ENCODE measurements at places on chromosomes 7 and 10.

DNA sequence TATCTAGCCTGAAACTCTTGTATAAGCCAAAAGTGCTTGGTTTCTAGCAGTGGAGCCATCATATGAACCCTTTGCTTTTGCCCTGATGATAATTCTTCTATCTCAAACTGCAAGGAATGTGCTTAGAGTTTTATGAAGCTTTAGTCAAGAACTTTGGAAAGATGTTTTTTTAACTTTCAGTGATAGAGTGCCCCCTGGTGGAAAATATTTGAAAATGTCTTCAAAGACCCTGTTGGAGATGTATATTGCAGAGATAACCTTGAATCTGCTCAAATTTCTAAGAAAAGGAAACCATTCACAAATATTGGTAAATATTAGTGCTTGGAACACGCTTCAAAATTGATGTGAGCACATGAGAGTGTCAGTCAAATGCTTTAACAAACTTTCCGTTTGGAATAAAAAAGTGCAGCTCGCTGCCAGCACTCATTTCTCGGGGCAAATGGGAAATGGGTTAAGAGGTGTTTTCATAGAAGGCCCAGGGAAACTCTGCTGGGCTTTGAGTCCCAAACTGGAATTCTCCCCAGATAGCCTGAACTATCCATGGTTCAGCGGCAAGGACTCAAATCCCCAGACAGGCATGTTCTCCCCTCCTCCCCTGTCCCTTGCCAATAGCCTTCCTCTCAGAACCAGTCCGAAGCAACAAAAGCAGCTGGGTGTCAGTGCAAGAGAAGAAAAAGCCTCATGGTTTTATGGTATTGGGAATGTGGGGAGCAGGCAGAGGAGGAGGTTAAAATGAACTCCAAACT, 129.3 kb downstream of the MYOF start:
- no peak for DNase-seq

- DNase-seq, result no peak
These were observed 110.6 kb downstream of the KCNMA1 start for GRCh38 chr10:77526868-77527617.

DNA sequence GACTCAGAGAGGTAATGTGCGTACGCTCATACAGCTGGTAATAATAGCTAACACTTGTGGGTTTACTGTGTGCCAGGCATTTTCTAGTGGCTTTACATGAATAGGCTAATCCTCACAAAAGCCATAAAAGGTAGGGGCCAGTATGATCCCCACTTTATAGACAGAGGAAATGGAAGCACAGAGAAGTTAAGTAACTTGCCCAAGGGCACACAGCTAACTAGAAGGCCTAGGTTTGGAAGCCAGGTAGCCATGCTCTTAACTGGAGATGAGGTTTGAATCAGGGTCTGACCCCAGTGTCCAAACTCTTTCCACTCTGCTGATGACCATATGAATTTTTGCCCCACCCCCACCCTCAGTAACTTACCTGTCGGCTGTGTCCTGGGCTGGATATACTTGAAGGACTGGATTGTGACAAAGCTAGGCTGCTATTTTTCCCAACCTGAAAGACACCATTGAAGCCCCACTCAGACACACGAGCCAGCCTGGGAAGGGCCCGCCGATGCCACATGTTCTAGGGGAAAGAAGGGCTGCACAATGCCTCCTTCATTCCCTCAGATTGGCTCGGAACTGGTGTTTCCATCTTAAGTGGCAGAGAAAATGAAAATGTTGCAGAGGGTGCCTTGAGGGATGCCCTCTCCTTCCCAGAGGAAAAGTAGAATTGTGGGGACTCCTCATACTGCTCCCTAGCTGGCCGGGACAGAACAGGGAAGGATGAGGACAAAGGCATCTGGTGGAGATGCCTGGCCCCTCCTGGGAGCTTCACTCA, 29.1 kb upstream of the EFCAB10 start:
- no peak for DNase-seq

GRCh38 chr10:4894335-4894734, 68.3 kb downstream of the AKR1E2 start:
- DNase-seq, result no peak

DNA sequence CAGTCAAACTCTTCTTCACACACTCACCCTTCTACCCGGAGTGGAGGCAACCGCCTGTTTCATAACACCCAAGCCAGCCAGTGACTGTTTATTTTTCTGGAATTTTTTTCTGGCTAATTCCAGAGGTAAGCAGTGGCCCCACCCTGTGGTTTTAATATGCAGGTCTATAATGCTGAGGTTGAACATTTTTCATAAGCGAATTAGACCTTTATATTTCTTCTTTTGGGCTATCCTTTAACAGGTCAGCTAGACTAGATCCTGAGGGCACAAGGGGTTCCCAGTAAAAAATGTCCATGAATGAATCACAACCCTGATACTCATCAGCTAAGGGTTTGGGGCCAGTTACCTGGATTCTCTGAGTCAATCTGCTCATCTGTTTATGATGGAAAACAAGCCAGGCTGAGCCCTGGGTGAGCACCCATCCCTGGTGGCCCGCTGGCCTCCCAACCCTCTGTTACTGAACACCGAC, 76.2 kb downstream of the GRB10 start:
- DNase-seq, result no peak

DNA sequence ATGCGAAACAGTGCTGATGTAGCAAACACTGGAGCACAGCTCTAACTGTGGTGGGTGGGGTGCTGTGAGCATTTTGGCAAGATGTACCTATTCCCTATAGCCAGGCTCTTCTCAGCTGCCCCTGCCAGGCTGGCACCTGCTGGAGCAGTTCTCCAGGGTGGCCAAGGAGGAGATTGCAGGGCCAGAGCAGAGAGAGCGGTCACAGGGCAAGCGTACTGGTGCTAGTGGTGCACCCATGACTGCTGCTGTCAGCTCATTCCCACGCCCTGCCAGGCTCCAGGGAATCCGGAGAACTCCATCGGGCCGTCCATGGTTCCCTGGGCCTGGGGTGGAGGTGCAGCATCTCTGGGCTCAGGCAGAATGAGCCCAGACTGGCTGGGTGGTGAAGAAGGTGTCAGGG, 2.1 kb downstream of the COL13A1 start:
- no peak for DNase-seq

DNA sequence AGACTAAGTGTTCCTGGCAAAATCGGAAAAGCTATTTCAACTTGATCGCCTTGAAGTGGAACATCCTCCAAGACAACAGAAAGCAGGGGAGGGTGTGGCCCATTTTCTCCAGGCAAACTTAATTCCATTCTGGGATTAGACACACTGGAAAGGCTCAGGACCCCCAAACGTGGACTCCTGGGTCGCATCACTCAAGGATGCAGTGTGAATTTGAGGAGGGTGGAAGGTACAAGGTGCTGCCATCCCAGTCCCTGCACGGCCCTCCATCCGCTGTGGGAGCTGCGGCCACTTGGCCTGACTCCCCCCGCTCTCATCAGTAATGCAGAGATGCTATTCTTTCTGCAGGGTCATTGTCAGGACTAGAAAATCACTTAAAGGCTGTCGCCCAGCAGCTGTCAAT, 2.4 kb downstream of the CNPY1 start:
- no peak for DNase-seq

GRCh38 chr7:84336303-84336702, 141.7 kb upstream of the SEMA3A start:
- no peak for DNase-seq

- DNase-seq, result no peak
These were observed 60.9 kb downstream of the GLI3 start for GRCh38 chr7:42175834-42176723.

DNA sequence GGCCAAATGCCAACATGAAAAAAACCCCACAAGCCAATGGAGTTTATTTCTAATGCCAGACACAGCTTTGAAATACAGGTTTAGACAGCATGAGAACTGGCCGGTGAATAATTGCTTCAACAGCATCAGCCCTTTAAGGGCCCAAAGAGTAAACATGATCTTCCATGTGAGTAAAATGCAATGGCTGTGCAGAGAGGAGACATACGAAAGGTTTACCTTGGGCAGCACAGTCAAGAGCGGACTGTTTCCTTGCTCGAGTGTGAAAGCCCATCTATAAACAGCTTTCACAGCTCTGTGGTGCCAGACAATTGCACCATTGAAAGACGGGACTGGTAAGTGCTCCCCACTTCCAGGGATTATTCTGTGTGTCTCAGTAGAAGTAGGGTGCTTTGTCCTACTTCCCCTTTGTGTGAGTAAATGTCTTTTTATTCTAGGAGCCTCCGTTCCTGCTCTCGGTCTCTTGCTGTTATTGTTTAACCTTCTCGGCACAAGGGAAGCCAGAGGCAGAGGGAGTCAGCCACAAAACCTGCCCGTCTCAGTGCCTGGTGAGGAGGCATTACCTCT, 77.8 kb upstream of the KAT6B start:
- DNase-seq, result no peak

GRCh38 chr7:2441430-2442058, 34.7 kb downstream of the GRIFIN start:
- DNase-seq, result no peak

Data from stimulated activated CD4-positive, alpha-beta T cell treated with anti-CD3 and anti-CD28 coated beads, Interleukin-1b, Interleukin-23, amount 100 ng/mL, for 48 hours (primary cell).